ENCODE measurements at places on chromosomes 6 and 20.

DNA sequence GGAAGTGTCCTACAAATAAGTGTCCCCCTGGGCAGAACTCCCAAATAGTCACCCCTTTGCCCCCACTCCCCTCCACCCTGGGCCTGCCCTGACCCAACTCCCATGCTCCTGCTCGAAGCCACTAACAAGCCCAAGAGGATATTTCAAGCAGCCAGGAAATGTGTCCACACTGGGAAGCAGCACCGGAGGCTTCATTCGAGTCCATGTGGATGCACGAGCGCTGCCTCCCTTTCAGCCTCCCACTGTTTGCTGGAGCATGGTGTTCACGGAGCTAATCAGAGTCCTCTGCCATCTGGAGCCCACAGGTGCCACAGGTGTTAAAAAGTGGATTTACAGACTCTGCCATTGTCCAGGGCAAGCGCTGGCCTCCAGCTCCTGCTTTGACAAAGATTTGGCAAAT is 177.6 kb downstream of the TTLL2 start:
- DNase-seq: no peak

GRCh38 chr20:58956078-58956477 is 25.0 kb upstream of the NELFCD start:
- DNase-seq: no peak

GRCh38 chr6:144134737-144135136 is 15.6 kb upstream of the STX11 start:
- DNase-seq: no peak

- DNase-seq: no peak
These were observed 665.6 kb downstream of the DHX35 start for GRCh38 chr20:39627765-39628164.

GRCh38 chr6:119598883-119599282 is 249.3 kb upstream of the MAN1A1 start:
- DNase-seq: no peak

DNA sequence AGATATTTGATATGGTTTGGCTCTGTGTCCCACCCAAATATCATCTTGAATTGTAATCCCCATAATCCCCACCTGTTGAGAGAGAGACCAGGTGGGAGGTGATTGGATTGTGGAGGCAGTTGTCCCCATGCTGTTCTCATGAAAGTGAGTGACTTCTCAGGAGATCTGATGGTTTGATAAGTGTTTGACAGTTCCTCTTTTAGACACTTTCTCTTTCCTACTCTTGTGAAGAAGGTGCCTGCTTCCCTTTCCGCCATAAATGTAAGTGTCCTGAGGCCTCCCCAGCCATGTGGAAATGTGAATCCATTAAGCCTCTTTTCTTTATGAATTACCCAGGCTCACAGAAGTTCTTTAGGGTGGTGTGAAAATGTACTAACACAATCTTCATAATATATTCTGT is 1404.0 kb upstream of the ADGRB3 start:
- no peak for DNase-seq

DNA sequence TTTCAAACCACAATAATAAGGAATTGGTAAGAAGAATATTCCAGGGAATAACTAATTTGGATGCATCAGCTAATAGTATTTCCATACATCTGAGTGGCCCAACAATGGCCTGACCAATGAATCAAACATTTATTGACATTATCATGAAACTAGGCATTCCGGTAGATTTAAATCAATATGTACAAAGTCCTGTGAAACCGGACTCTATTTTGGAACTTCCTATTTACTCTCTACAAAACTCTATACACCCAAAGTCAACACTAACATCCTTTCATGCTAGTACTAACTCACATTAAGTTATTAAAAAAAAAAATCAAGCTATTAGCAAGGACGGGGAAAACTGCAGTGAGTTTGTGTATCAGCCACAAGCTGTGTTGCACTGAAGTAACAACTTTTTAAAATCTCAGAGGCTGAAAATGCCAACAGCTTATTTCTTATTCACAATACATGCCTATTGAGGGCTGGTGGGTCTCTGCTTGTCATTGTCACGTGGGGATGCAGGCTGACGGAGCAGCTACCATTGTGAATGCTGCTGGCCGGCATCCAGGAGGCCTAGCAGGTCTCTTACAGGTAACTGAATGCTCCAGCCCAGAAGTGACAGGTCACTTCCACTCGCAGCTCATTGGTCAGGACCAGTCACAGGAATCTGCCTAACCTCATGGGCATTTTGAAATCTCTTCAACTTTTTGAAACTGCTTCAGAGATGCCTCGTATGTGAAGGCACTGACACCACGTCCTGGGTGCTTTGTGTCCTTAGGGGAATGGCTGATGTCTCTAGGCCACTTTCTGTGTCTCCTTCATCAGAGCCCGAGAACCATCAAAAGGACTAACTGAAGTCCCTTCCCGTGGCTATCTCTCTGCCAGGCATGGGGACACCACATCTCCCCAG is 76.3 kb downstream of the SLC22A23 start:
- no peak for DNase-seq

GRCh38 chr20:1798982-1799381 is 96.2 kb upstream of the SIRPA start:
- DNase-seq: no peak

- DNase-seq: no peak
These were observed 154.6 kb downstream of the KCNQ5 start for GRCh38 chr6:72776456-72776855.

- DNase-seq: no peak
These were observed 392.5 kb downstream of the CDH4 start for GRCh38 chr20:61644378-61645076.

DNA sequence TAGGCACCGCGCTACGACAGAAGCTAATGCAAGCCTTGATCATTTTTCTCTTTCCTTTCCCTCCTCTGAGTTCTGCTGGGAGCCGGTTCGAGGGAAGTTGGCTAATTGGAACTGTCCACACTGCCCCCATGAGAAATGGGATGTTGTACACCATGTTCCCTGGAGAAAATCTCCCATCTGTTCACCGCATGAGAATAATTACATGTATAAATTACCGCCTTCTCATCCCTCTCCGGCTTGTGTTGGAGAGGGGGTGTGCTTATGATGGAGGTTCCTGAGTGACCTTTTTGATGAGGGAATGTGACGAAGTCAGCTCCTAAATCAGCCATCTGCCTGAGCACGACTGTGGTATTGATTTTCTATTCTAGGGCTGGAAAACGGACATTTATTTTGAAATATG is 320.2 kb upstream of the SULF2 start:
- no peak for DNase-seq

DNA sequence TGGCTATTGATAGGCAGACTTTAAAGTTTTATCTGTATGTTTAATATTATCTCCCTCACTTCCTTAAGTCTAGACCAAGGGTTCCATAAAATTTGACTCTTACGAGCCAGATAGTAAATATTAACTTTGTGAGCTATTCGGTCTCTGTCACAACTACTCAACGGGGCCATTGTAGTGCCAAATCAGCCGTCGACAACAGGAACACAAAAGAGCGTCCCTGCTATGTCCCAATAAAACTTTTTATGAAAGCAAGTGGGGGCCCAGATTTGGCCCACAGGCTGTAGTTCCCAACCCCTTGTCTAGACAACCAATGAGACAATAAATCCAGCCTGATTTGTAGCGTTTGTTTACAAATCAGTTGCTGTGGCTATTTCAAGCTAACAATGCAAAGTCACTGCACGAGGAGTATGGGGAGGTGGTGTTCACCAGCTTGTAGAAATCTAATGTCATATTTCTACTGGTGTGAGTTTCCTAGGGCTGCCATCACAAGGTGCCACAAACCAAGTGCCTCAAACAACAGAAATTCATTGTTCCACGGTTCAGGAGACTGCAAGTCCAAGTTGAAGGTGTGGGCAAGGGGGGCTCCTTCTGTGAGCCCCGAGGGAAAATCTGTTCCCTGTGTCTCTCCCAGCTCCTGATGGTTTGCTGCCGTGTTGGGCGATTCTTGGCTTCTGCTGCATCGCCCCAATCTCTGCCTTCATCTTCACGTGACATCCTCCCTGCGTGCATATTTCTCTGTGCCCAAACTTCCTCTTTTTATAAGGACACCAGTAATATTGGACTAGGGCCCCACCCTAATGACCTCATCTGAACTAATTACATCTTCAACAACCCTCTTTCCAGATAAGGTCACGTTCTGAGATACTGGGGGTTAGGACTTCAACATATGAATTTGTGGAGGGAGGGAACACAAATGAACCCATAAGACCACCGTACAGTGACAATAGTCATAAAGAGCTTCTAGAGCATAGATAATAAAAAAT is 356.0 kb upstream of the JARID2 start:
- no peak for DNase-seq

GRCh38 chr6:45423824-45424450 is 46.2 kb upstream of the SUPT3H start:
- no peak for DNase-seq

DNA sequence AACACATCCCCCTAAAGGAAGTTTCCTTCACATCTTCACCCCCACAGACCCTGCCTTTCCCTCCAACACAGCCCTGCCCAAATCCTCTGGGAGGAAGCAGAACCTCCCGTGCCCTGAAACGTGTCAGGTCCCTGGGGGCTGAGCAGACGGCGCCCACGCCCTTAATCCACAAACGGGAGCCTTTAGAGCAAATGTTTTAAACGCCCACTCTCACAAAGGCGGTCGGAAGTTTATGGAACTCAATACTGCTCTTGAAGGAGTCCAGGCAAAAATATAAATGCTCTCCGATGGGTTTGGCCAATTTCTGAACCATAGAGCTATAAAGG is 237.1 kb upstream of the AFDN start:
- no peak for DNase-seq

DNA sequence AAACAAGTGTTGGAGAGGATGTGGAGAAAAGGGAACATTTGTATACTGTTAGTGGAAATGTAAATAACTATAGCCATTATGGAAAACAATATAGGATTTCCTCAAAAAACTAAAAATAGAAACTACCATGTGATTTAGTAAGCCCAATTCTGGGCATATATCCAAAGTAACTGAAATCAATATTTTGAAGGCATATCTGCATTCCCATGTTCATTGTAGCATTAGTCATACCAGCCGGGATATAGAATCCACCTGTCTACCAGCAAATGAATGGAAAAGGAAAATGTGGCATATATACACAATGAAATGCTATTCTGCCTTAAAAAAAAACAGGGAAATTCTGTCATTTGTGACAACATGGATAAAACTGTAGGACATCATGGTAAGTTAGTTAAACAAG is 15.3 kb upstream of the C6orf58 start:
- no peak for DNase-seq

GRCh38 chr20:709991-710779 is 34.6 kb upstream of the SCRT2 start:
- DNase-seq: no peak

- DNase-seq: no peak
These were observed 932.7 kb downstream of the TFAP2A start for GRCh38 chr6:9482030-9482738.
